ENCODE measurements at places on chromosomes 1 and 21. TPM values are rescaled to one million over a fixed set of nuclear protein-coding genes. Genes with fewer than 3 reads are reported as not detected.

The UBL4B gene
- total RNA-seq, result not detected

The SCAMP3 gene
- total RNA-seq, result 75.6 TPM

The OR14C36 gene
- not detected for total RNA-seq

The TNFRSF25 gene
- total RNA-seq, result 33.4 TPM

The CCDC24 gene
- 9.1 TPM for total RNA-seq

The LMOD1 gene
- total RNA-seq, result not detected

The STPG1 gene
- 10.2 TPM for total RNA-seq

The VTCN1 gene
- total RNA-seq, result not detected

The OR2M3 gene
- total RNA-seq, result not detected

The TMEM52 gene
- 0.70 TPM for total RNA-seq

The TGFB2 gene
- total RNA-seq, result 5.5 TPM

The AADACL4 gene
- not detected for total RNA-seq

The C4BPA gene
- not detected for total RNA-seq

The ADCY10 gene
- 0.15 TPM for total RNA-seq

The SEMA4A gene
- 6.6 TPM for total RNA-seq

The PLA2G2F gene
- total RNA-seq, result not detected

The LRRC53 gene
- not detected for total RNA-seq

The CFHR1 gene
- not detected for total RNA-seq

The SYT14 gene
- 0.94 TPM for total RNA-seq

The SLC1A7 gene
- not detected for total RNA-seq

The MYCL gene
- 3.7 TPM for total RNA-seq

The PLEKHN1 gene
- total RNA-seq, result 4.0 TPM

The RAB42 gene
- 1.5 TPM for total RNA-seq

The CBR3 gene
- 3.7 TPM for total RNA-seq

The LY9 gene
- total RNA-seq, result not detected

The SPATA46 gene
- total RNA-seq, result not detected

The IFNAR1 gene
- total RNA-seq, result 9.4 TPM

The OLFM3 gene
- total RNA-seq, result not detected

The HCRTR1 gene
- total RNA-seq, result not detected

The GGPS1 gene
- 17.9 TPM for total RNA-seq

The KPRP gene
- total RNA-seq, result 0.04 TPM

The LRRC71 gene
- total RNA-seq, result not detected

The PIK3CD gene
- 24.5 TPM for total RNA-seq

The BNIPL gene
- total RNA-seq, result 7.6 TPM

All from hair follicular keratinocyte (primary cell).